Activated T-helper 1 cell treated with anti-CD3 and anti-CD28 coated beads, Interleukin-12 subunit alpha, Interleukin-12 subunit beta, Interleukin-2, Interleukin-4 antibody, amounts not matched to agents 30 ng/mL and 10 ng/mL and 1 ng/mL, durations not matched to agents 14 hours and 24 hours and 36 hours (primary cell): ENCODE measurements at places on chromosomes 3 and 15.

GRCh38 chr15:57358571-57358970 is 17.7 kb upstream of the CGNL1 start:
- no peak for DNase-seq

DNA sequence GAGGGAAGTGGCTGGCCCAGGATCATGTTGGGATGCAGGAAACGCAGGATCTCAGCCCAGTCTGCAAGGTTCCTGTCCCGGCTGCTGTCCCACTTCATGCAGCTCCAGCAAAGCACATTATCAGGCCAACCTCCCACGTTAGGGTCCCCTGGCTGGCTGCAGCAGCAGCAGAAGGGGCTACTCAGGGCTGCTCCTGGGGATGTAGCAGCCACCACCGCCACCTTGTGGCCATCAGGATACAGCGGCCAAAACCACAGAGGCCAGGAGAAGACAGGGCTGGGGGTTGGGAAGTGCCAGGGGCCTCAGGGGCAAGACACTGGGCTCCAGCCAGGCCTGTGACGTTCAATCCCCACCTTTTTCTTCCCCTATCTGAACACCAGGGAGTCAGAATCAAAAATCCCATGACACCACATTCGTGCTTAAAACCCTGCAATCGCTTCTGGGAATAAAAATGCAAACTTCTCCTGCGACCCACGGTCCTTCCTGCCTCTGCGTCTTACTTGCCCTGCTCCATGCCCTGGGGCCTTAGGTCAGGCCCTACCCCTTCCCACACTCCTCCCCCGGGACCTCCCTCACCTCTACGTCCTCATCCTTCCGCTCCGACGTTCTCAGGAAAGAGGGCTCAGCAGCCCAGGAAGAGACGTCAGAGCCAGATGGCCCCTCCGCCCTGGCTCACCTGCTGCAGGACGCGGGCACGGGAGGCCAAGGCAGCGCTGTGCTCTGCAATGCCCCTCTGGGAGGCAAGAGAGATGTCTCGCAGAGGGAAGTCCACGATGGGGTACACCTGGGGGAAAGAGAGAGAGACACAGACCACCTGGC is 21.5 kb downstream of the SSUH2 start:
- DNase-seq: no peak

GRCh38 chr3:172415323-172415722 is 32.9 kb downstream of the GHSR start:
- no peak for DNase-seq

DNA sequence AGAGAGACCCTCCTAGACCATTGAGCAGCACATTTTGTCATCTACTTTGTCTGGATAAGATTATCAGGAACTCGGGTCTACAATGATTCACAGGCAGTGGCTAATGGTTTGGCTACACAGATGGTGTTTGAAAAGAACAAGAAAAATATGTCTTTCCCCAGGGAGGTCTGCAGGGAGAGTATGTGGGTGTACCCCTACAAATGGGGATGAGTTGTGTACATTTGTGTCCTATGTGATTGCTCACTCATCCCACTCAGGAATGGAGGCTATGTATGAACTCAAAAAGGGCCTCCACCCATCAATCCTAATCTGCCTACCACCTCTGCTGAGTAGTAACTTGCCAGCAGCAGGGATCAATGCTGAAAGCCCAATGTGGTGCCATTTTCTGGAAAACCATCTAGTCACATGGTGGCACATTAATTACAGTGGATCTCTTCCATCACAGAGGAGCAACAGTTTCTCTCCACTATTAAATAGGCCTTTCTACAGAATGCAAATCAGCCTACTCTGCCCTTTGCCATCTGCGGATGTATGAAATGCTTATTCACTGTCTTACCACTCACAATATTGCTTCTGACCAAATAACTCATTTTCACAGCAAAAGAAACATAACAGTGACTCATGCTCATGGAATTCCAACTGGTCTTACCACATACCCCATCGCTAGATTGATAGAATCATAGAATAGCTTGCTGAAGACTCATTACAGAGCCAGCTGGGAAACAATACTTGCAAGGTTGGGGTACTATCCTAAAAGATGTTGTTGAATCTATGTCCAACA is 48.3 kb upstream of the TRIM42 start:
- DNase-seq: no peak

GRCh38 chr15:78999636-79000035 is 54.8 kb upstream of the CTSH start:
- DNase-seq: no peak

- DNase-seq: no peak
Measured at GRCh38 chr3:6799264-6799915, 61.5 kb upstream of the GRM7 start.

DNA sequence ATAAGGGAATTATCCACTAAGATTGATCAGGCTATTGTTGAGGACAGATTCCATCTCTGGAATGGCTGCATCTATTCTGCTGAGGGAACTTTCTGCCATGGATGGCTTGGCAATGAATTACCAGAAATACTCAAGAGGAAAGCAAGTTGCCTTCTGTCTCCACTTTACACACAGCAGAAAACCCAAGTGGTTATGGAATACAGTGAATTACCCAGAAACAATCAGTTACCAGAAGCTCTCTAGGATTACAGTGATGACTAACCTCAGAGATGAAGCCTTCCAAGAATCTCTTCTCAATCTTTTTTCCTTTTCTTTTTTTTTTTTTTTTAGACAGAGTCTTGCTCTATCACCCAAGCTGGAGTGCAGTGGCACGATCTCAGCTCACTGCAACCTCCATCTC is 183.3 kb downstream of the WDR76 start:
- no peak for DNase-seq

DNA sequence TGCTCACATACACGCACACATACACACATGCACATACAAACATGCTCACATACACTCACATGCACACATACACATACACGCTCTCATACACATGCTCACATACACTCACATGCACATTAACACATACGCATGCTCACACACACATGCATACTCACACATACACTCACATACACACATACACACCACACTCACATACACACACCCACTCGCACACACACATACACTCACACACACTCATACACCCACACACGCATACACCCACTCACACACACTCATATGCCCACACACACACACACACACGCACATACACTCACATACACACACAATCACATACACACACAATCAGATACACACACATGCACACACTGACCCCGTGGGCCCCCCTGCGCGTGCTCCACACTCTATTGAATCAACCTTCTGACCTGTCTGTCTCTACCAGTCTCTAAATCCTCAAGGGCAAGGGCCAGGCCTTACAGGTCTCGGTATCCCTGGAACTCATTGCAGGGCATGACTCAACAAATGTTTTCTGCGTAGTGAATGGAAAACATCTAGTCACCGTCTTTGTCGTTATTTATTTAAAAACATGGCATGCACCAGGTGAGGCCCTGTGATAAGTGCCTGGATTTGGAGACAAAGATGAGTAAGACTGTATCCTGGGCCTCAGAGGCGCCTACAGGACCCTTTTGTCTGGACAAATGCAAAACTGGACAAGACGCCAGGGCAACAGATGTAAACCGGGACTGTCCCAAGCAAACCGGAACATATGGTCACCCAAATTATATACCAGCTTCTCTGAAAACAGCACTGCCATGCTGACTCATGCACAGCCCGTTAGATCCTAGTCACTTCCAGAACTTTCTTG is 41.8 kb downstream of the GRK7 start:
- no peak for DNase-seq

- DNase-seq: no peak
Measured at GRCh38 chr3:3509665-3510064, 289.6 kb upstream of the LRRN1 start.

DNA sequence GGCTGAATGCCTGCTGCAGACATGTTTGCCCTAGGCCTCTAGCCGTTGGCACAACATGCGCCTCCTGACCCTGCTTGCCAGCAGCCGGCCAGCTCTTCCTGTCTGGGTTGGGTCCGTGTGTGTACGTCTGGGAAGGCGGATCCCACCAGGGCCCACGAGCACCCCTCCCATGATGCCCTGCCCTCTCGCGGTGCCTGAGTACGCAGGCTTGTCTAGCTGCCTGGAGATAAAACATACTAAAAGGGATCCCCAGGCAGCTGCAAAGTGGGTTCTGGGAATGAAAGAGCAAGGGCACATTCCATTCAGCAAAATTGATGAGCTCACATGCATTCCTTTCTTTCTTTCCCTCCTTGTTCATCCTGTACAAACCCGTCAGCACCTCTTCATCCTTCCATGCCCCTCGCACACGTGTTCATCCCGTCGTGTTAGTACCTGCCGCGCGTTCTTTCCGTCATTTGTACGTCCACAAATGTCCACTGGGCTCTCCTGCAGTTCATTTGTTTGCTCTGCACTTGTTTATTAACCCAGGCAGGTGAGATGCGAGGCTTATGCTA is 74.3 kb downstream of the FBLN2 start:
- no peak for DNase-seq

DNA sequence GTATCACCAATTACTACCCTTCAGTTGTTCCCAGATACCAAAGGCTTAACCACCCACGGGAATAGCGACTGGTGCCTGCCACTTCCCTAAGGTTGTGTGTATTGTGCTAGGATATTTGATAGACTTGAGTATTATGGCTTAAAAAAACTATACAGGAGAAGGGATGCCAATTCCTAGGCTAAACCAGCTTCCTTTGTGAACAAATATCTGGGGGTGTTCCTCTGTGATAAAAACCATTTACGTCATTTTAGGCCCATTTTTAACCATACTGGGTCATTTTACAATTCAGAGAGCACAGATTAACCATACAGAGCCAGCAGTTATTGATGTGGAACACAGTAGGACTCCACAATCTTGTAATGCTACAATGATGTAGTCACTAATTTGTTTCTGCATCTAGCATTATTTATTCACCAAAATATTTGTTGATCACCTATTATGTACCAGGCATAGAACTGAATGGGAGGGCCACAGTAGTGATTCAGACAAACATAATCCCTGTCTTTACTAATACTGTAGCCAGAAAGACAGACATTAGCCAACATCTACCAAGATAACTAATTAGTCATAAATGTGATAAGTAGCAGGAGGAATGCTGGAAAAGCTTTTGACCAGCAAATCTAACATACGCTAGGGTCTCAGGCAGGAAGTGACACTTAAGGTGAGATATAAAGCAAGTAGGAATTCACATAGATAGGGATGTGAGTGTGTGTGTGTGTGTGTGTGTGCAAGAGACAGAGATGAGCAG is 184.8 kb downstream of the MECOM start:
- DNase-seq: no peak

DNA sequence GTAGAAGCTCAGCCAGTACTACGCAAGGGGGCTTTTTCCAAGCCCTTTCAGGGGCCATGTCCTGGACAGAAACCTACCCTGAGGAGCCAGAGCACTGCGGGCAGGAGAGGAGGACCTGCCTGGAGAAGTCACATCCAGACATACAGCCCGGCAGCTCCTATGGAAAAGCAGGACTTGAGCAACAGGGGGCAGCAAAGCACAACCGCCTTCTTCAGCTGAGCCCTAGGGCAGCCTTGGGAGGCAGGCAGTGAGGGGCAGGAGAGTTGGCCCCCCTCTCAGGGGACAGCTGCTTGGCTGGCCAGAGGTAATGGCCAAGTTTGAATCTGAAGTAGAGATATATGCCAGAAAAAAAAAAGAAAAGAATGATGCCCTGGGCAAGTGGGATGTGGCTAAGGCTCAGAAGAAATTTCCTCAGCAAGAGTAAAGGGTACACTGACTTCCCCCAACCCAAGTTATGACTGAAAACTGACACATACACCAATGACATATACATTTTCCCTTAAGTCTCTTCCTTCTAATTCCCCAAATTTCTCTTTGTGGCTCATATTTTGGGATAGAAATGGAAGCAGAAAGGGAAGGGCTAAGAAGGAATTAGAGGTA is 56.9 kb downstream of the CYP19A1 start:
- DNase-seq: no peak

DNA sequence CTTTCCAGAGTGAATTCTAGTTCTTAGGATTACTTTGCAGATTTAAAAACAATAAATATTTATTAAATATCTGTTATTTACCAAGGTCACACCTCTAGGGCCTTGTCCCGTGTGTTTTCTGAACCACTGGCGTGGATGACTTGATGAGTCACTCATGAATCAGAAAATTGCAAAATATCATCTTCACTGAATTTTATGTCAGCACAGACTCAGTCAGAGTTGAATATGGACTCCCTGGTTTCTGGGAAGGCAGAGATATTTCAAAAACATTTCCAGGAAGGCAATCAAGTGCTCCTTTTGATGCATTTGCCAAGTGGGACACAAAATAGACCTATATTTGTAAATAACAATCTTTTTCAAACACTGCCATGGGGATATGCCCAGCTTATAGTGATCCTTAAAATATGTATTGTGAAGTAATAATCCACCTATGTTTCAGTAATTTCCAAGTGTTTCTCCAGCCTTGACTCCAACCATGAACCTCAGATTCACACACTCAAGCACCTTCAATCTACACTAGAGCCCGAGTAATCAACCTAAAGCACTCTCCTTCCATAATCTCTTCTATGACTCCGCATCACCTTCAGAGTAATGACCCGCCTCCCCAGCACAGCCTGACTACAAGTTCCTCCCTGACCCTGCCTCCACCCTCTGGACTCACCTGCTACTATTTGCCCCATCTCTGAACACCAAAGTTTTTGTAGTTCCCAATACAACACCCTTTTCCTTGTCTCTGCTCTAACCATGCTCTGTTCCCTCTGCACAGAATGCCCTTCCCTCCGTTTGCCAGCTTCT is 24.3 kb downstream of the DPH3 start:
- DNase-seq: no peak

GRCh38 chr3:76673171-76673570 is 366.7 kb upstream of the ROBO2 start:
- no peak for DNase-seq

DNA sequence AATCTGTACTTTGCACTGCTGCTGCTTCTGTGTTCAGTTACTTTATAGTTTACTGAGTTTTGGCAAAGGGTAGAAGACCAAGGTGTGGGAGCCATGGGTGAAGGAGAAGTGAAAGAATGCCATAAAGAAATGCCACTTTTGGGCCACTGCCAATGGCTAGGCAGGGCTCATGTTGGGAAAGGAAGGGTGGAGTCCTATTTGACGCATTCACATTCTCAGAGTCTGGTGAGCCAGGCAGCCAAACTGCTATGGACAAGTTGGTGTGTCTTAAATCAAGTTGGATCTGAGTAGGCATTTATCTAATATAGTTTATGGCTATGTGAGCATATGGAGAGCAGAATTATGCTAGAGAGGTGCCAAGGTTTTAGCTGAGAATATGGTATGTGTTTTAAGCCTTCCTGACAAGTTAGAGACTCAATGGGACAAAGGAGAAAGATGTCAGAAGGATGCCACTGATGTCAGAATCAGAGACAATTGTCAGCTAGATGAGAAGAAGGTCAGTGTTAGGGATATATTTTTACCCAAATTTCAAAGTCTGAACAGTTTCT is 296.1 kb downstream of the AGBL1 start:
- DNase-seq: no peak

DNA sequence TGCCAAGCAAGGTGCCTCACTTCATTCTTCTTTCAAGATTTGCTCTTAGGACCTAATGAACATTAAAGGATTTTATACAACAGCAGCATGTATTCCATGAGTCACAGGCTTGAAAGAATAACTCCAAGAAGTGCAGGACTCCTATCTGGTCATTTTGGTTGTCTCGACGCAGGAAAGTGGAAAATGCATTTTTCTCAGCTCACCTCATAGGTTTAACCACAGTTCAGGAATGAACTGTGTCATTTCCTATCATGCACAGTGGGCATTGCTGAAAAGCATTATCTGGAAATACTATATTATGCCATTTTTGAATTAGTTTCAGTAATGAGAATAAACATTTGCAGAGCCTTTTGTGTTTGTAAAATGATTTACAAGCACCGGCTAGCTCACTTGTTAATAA is 98.7 kb upstream of the BFSP2 start:
- no peak for DNase-seq
